Fibroblast of skin of left biceps (primary cell): ENCODE measurements at places on chromosomes 4 and X.
A peak's percentile ranks its signal among the peaks of the same experiment; 100 is the strongest.

DNA sequence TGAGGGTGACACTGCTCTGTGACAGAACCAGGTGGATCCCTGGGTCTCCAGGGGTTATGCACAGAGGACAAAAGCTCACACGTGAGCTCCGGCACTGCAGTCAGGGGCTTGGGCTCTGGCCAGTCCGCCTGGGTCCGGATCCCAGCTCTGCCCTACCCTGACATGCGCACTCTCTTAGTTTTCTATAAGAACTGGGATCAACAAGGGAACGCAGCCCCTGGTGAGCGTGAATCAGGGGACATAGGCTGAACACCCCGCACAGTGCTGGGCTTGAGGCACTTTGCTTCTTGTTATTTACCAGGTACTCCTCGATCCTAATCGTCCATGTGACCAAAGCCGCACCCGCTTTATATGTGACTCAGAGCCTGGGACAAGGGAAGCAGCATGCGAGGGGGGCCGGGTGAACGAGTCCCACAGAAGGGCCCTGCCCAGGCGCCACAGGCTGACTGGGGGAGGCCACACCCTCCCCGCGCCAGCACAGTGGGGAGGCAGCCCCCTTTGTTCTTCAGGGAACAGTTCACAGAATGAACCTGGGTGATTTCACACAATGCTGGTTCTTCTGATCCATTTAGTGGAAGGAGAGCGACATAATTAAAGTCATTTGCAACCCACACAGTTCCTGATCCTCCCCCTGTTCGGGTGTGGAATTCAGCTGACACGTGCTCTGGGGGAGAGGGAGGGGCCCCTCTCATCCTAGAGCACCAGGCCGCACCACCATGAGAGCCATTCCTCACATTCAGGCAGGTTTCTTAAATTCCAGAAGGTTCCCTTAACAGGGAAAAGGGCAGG lies 55.5 kb downstream of the WFS1 start:
- no peak for DNase-seq

DNA sequence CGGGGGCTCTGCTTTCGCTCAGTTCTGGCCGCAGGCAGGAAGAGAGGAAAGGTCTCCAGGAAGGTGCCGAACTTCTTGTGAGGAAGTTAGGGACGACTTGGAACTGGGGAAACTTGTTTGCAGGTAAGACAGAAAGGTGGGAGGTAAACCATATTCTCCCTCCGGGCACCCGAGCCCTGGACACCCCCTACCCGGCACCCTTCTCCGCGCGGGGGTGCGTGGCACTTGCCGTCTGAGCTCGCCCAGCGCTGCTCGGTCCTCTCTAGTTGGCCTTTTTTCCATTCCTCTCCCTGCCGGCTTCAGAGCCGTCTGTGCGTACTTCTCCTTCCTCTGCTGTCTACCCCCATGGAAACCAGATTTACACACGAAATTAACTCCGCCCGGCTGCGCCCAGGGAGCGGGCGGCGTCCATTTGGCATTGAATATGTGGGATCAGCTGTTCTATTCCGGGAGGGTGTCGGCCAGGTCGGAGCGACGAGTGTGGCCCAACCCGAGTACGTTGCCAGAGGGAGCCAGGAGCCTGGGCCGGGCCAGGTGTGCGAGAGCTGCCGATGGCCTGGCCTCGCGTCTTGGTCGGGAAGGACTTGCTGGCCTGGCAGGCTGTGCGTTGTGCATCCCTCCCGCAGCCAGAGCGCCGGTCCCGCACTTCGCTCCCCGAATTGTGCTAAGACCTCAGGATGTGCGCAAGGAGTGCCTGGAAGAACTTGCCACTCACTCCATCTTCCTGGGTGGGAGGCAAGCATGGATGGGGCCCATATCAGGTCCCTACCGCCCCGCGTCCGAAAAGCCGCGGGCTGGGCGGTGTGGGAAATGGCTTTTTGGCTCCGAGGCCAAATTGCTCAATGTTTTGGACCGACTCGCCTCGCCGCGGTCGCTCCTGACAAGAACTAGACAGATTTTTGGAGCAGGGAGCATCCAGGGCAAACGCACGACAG lies 1.7 kb downstream of the PDGFRA start:
- DNase-seq = no peak

DNA sequence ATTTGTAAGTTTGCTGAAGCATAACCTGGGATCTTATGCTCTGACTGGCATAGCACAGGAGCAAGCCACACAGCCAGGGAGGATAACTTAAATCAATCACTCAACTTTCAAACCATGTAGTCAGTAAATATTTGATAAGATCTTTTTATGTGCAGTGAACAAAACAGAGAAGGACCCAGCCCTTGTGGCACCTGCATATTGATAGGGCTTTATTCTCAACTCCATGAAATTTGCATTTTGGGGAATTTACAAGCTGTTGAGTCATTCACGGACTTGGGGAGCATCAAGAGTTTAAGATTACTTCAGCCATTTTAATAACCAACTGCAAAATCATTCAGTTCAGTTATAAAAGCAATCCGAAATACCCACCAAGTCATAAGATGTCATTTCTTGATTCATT lies 122.6 kb downstream of the COMMD8 start:
- DNase-seq = no peak

DNA sequence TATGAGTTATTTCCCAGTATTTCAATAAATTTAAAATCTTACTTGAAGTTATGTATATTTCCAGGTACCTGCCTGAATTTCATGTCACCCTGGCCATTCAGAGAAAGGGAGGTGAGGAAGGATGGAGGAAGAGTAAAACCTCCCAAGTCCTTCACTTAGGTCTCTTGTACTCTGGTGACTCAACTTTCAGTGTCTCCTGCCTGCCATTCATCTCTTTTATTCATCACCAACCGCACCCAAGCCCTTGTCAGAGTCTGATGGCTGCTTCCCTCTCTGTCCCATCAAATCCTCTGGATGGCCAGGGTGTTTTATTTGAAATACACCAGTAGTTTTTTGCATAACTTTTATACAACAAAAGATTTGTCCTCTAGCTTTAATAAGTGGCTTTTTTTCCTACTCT lies 17.8 kb downstream of the TMPRSS11E start:
- DNase-seq = no peak

GRCh38 chr4:66357316-66357715 lies 687.0 kb upstream of the EPHA5 start:
- peak; percentile 6 for DNase-seq

DNA sequence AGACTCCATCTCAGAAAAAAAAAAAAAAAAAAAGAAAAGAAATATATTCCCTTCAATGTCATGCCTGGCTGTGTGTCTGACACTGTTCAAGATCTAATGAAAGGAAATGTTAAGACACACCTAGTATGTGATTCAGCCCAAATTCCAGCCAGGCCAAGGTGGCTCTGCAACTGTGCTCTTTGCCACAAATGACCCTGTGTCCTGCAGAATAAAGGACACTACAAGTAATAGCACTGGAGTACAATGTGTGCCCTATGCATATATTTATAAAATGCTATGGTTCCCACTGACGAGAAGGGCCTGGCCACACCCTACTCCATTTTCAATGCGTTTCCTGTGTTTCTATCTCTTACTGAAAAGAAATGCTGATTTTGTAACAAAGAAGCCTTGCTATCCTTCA lies 98.0 kb upstream of the SORBS2 start:
- DNase-seq = no peak
